Natural killer cell (primary cell): ENCODE measurements at places on chromosomes 3 and 15.

DNA sequence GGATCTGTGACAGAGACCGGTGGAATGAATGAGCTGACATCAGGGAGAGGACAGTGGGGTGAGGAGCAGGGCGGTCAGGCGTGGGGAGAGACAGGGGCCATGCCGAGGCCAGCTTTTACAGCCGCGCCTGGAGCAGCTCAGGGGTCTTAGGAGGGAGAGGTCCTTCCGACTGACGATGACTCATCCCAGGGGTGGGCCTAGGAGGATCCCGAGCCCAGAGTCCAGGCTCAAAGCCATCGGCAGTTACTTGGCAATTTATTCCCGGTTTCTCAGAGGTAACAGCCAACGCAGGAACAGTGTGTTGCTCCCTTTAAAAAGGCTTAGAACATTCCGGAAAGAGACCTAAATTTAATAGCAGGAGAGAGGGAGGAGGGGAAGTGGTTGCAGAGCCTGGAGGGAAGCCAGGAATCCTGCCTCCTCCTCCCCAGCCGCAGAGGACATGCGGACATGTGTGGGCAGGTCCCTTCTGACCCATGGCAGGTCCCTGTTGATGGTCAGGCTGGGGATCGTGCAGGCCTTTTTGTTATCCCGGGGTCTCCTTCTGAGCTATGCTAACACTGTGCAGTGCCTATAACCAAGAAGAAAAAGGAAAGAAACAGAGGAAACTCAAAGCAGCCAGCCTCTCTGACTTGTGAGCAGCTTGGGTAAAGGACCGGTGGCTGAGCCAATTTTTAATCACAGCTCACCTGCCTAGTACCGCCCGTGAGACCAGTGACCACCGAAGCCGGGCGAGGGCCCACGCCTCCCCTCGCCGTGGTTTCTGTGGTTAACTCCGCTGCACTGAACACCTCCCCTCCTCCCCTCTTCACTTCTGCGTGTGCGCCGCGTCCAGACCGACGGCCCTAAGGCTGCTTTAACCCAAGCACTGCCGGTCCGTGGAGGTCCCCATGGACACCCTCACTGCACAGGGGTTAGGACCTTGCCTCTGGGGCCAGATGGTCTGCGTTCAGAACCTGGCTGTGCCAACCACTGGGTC, 392.4 kb upstream of the PROK2 start:
- no peak for DNase-seq

- DNase-seq, result no peak
Measured at GRCh38 chr3:197465996-197466549, 89.7 kb downstream of the BDH1 start.

DNA sequence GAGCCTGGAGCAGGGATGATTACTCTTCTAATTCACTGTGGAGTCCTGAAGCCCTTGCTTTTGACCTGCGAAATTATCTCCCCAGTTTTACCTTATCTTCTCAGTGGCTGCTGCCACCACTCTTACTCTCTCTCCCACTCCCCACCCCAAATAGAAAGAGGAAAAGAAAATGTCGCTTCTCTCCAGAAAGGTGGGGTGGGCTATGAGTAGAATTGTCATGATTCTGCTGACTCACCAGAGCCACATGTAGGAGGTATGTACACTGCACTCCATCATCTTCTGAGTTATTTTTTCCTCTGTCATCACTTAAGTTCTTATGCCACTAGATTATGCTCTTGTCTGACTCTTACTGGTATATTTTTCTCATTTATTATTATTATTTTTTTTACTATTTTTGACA, 43.9 kb upstream of the TMEM158 start:
- no peak for DNase-seq

DNA sequence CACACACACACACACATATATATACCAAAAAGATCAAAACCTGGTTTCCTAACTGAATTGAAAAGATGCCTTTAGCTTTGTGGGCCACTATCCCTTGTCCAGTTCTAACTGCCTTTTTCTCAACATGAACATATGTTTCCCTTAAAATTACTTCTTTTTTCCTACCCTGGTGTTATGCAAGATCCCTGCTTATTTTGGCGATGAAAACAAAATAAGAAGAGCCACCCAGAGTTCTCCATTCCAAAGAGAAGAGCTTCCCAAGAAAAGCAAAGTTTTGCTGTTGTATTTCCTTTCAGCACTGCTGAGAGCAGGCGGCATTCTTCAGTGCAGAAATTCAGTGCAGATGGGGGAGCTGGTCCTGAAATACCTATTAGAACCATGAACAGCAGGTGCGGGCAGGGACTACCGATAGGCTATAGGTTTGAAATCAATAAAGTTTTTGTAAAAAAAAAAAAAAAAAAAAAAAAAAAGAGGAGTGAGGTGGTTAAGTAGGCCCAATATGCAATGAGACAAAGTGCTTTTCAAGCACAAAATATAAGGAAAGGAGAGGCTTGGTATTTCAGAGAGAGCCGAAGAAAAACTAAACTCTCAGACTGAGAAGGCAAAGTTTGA, 238.0 kb downstream of the FOXP1 start:
- DNase-seq, result peak; percentile 28

DNA sequence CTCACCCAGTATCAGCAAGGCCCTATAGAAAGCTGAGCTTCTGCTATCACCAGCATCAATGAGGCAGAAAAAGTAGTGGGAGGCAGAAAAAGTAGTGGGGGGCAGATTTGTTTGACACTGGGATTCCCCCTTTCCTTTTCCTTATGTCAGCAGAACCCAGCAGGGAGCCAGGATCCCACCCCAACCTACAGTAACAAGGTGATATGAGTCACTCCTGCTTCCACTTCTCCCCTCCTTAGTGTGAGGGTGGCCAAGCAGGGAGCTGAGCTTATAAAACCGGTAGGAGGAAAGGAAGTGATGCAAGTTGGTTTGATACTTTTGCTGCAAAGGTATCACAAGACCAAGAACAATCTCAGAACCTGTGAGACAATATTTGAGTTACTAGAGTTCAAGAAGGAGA, 128.7 kb downstream of the SCAPER start:
- no peak for DNase-seq

GRCh38 chr3:39505866-39506742, 38.6 kb downstream of the MOBP start:
- no peak for DNase-seq

- no peak for DNase-seq
Measured at GRCh38 chr15:74369084-74369745, 1.8 kb upstream of the CYP11A1 start.

- DNase-seq, result no peak
Measured at GRCh38 chr3:150765949-150766720, 3.2 kb upstream of the SIAH2 start.

- no peak for DNase-seq
Measured at GRCh38 chr3:111601810-111602209, 6.7 kb upstream of the ZBED2 start.

GRCh38 chr15:80568876-80569605, 126.1 kb upstream of the ABHD17C start:
- DNase-seq, result no peak

DNA sequence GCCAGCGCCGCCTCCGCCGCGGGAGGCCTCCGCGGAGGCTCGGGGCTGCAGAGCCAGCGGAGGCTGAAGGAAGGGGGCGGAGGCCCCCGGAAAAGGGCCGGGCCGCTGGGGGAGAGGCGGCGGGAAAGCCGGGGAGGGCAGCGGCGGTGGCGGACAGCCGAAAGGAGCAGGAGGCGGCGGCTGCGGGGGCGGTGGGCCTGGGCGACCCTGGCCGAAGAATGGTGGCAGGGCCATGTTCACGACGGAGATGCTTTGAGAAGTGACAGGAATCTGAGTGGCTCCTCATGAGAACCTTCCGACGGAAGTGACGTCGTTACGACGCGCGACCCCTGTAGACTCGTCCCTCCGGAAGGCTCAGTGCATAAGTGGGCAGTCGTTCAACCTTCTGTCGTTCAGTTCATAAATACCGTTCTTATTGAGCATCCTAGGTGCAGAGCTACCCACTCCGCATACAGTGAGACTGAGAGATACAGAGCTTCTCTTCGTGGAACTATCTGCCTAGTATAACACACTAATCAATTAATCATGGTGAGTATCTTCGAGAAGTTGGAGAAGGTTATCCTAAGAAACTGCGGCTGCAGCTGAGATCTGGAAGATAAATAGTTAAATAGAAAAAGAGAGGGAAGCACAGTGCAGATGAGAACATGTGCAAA, at the start of gene PDCD7:
PDCD7 (minus strand) TSS at position 261 of the 653 bp plus-strand sequence; CDS start at position 234, 27 bp downstream.
- DNase-seq, result peak; percentile 95

DNA sequence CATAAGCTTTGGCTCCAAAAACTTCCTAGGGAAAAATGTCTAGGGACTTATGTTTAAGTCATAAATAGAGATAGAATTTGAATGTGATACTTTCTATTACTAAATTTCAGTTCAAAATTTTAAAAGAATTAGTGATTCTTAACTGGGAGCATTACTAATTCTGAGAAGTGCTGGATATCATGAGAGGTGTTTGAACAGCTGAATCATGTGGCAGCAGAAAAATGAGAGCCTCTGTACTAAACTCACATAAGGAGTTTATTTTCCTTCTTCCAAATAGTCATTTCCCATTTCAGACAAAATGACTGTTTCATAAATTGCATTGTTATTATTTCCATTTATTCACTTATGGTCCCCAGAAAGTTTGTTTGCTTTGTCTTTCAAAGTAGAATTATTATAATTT, 62.7 kb downstream of the SLMAP start:
- DNase-seq, result no peak

GRCh38 chr3:88005066-88005465, 53.7 kb downstream of the CGGBP1 start:
- DNase-seq, result no peak

DNA sequence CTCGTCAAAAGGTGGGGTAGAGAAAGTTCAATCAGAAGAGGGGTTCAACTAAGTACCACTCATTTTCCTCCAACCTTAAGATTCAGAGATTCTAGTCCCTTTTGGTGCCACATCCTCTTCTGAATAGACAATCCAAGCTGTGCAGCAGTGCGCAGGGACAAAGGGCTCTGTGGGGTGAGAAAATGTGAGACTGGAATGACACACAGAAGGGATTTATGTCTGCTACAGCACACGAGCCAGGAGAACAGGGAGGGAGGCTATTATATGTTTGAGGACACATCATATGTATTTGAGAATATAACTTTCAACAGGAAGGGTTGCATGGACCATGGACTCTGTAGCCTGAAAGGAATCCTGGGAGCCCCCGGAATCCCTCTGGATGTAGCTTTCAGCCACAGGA, 33.0 kb downstream of the LSM3 start:
- DNase-seq, result no peak

- DNase-seq, result no peak
Measured at GRCh38 chr3:58296269-58296668, 9.8 kb upstream of the RPP14 start.

DNA sequence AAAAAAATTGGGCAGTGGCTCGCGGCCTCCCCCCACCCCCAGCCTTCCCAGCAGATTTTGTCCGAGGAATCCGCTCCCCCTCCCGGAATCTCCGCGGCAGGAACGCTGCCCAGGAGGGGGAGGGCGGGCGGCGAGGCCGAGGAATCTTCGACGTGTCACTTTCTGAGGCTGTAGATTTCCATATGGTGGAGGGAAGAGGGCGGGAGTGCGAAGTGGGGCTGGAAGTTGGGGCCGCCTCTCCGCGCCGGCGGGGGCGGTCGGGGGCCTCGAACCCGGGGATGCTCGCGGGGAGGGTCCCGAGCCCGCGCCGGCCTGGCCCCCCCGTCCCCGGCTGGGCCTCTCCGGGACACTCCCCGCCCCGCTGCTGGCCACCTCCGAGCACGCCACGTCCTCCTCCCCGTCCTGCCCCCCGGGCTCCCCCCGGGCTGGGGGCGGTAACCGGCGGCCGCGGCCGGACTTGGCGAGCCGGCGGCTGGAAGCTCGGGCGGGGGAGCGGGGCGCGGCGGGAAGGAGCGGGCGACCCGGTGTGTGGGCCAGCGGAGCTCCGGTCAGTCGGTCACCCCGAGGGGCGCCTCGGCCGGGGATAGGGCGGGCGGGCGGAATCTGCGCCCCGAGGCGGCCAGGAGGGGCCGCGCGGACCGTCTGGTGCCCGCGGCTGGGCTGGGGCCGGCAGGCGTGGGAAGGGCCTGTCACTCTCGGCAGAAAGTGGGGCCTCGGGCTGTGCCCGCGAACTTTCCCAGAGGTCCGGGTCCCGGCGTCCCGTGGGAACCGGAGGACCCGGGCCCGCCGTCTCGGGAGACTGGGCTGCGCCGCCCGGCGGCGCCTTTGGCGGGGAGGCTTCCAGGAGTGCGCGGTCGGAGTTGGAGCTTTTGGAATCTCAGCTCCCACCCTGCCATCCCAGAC, 951 bp downstream of the FNDC3B start:
- DNase-seq, result peak; percentile 64

DNA sequence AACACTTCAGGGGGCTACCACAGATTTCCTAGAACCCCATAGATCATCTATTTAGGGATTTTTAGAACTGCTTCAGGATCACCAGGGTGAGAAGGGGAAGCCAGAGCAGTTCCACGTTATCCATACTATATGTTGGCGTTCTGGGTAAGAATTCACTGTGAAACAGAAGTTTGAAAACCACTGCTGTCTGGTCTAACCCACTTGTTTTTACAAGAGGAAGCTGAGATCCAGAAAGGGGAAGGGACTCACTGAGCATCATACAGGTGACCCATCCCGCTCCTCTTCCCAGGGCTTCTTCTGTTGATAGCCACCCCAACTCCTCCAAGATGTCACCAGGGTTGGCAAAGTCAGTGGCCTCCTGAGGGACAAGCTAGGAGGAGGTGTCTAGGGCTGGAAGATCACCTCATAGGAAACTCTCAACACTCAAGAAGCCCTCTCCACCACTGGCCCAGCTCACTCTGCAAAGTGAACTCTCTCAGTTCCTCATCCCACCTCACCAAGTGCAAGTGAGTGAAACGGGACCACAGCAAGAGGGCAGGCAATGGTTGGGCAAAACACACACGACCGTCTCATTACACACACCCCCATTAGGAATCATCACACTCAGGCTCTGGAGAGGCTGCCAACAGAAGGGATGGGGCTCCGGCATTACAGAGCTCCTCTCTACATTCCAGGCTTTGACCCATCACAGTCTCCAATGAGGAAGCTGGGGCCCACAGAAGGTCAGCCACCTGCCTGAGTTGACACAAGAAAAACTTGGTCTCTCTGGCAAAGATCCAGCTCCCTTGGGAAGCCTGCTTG, 1.8 kb downstream of the DAPK2 start:
- no peak for DNase-seq

GRCh38 chr3:179301645-179302044, 21.2 kb upstream of the ZNF639 start:
- no peak for DNase-seq
